Panc1 (cell line): ENCODE measurements at places on chromosomes 3 and 15.

DNA sequence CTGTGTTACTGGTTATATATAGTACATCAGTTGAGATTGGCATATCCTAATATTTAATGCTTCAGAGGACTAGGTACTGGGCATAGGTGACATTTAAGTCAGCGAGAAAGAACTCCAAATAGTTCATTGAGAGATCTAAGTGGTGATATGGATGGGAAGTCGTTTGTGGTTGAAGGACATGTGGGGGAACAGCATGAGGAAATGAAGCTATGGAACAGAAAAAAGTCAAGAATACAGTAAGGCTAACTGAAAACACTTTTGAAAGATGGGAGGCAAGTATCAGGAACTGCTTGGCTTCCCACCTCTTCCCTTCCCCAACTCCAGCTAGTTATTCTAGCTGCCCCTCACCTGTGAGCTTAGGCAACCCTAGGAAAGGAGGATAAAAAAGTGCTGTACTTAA is 3.7 kb upstream of the MYO5A start:
- no peak for DNase-seq

- DNase-seq: no peak
Measured at GRCh38 chr3:73624821-73625665, at the start of gene PDZRN3. Gene PDZRN3, minus strand, starts transcription at chr3:73624941.

GRCh38 chr15:39184701-39185390 is 396.0 kb upstream of the THBS1 start:
- DNase-seq: no peak

DNA sequence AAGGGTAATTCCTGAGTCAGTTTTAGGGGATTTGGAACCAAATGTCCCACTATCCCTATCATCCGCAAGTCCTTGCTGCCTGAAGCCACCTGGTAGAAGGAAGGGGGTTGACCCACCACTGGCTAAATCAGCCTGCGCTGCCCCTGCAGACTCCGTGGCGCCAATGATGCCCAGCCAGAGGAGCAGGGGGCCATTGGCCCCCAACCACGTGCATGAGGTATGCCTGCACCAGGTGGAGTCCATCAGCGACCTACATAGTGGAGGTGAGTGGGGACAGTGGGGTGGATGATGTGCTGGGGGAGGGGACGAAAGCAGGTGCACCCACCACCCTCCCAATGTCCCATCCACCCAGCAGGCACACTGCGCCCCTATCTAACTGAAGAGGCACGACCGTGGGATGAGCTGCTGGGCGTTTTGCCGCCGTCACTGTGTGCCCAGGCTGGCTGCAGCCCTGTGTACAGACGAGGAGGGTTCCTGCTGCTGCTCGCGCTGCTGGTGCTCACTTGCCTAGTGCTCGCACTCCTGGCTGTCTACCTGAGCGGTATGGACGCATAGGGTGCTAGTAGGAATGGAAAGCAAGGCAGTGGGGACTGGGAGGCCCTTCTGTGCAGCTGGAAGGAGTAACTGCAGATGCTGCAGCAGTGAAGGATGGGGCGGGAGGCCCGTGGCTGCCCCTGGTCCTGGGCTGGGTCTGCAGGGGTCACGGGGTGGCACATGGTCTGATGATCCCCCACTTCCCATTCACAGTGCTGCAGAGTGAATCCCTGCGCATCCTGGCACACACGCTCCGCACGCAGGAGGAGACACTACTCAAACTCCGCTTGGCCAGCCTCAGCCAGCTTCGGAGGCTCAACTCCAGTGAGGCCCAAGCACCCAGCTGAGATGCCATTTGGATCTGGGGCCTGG is 5.7 kb downstream of the IFRD2 start:
- DNase-seq: no peak

DNA sequence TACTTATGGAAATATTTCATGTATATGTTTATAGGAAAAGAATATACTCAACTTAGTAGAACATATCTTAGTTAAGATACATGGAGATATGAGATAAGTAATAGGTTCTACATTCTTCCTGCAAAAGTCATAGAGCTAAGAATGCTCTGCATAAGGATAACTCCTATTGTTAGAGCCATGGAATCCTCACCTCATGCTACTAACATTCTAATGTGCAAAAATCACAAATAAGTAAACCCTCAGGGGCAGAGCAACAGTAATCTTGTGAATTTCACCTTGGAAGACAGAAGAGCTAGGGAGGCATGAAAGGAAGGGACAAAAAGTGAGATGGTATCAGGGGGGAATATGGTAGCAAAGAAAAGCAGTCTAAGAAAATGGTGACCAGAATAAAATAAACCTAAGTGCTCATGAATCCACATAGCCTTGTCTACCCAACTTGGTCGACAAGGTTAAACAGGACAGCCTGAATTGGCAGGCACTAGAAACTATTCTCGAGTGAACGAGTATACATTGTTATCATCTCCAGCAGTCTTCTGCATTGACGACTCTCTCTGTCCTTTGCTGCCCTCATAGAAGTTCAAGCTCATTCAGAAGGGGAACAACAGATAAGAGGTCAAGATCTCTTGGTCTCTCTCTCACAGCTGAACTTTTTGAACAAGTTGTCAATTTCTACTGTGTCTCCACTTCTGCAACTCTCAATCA is 52.8 kb downstream of the XRN1 start:
- DNase-seq: no peak

- no peak for DNase-seq
Measured at GRCh38 chr3:37787153-37787867, 74.4 kb upstream of the CTDSPL start.

DNA sequence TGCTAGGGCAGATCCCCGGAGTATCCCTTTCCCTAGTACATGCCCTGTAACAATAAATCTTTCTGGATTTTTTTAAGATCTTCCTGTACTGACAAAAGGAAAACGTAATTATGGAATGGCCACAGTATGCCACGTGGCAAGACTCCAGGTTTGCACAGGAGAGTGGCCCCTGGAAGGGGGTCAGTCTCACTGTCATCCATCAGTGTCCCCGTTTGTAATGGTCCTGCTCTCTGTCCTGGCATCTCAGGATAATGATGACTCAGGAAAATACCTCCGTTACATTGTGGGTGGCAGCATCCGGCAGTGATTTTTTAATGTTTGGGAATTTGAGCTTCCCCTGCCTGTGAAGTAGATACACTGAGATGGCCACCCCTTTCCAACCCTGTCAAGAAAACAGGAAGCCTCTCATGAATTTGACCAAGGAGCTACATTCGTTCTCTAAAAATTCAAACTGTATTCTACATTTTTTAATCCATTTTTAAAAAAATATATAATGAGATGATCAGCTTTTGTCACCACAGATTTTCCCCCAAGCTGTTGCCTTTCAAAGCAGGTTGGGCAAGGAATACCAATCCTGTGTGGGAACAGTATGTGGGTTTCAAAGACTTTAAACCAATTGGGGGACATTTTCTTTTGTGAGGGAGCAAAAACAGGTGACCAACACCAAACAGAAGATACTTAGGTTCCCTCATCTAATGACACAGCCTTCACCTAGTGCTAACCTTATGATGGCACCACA is 110.4 kb downstream of the C3orf70 start:
- no peak for DNase-seq

DNA sequence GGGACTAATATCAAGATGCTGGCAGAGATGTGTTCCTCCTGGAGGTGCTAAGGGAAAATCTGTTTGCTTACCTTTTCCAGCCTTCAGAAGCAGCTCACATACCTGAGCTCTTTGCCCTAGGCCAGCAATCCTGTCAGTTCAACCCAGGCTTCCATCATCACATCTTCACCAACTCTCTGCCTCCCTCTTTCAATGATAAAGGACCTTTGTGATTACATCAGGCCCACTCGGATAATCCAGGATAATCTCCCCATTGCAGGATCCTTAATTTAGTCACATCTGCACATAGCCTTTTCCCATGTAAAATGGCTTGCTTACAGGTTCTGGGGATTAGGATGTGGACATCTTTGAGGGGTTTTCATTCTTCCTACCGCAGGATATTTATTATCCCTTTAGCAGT is 58.3 kb downstream of the NSUN3 start:
- DNase-seq: no peak

DNA sequence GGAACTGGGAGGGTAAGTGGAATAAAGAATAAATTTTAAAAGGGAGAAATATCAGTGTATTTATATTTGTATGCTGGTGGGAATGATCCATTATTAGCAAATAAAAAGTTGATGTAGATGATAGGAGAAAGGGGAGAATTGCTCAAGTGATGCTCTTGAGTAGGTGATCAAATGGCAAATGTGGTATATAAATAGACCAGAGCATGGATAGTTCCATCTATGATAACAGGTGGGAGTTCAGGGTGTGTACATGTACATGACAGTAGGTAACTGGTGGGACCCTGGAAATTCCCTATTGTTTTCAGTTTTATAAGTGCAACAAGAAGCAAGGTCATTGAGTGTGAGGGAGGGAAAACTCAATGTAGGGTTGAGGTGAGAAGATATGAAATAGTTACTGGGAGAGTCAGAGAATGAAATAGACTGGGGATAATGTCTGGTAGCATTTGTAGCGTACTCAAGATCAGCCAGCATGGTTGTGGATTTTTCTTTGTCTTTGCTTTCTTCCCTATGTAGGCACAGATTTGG is 31.3 kb upstream of the EBLN2 start:
- DNase-seq: no peak

DNA sequence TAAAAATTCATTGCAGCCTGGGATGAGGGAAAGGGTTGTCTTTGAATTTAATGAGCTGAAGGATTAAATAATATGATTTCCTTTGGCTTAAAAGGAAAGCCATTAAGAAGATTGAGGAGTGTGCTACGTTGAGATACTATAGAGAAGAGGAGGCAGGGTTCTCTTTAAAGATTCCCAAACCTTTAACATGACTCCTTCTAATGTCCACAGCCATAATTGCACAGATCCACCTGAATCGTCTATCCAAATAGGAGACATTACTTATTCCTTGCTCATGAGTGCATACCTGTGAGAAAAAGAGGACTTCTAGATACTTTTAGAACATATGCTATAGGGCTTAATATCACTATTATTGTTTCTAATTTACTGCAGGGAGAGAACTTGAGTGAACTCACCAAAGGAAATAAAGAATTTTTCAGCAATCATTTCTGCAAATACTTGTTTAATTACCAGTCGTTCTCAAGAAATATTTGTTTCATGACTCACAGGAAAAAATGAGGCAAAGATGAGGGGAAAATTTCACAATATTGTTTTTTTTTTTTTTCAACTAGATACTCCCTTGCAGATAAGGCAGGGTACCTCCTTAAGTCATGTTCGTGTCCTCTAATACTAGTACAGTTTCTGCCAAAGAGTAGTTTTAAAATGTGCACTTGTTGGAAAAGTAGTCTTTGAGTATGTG is 8.9 kb upstream of the SUCNR1 start:
- DNase-seq: peak; percentile 17

GRCh38 chr15:59531066-59531675 is 80.4 kb upstream of the GCNT3 start:
- no peak for DNase-seq
